ENCODE measurements at places on chromosomes 7 and 10.

DNA sequence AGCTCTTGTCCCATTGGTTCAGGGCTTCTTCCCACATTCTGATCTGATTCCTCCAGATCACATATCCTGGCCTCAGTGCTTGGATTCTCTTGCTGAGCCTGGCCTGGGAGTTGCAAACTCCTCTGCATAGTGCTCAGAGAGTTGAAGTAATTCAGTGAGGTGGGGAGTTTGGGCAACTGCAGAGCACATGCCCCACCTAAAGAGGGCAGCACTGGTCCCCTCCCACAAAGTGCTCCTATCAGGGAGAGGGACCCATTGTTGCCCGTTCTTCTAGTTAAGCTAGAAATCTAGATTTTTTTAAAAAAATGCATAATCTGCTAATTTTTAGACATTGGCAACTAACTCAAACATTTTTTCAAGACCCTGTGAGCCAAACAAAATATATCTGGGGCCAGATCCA is 45.1 kb downstream of the CHN2 start:
- DNase-seq = no peak

GRCh38 chr7:74092964-74093471 is 9.4 kb downstream of the LIMK1 start:
- peak; percentile 33 for DNase-seq

DNA sequence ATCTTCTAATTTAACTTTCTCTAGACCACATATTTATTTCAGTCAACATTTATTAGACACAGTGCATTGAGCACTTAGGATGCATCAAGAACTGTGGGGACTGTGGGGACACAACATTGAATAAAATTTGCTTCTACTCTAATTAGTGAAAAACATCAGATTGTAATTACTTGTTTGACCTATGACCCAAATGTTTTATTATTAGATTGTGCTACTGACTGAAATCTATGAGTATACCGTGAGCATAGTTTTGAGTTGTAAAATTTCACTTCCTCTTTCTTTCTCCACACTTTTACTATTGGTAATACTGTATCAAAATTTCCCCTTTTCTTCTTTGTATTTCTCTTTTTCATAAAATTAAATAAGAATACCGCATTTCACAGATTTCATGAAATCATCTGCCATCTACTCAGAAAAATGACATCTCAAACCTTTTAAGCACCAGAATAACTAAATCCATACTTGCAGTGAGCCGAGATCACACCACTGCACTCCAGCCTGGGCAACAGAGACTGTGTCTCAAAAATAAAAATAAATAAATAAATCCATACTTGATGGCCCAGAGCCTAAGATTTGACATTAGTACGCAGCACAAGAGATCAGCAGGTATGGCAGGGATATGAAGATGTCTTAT is 25.4 kb upstream of the INPP5F start:
- DNase-seq = no peak

DNA sequence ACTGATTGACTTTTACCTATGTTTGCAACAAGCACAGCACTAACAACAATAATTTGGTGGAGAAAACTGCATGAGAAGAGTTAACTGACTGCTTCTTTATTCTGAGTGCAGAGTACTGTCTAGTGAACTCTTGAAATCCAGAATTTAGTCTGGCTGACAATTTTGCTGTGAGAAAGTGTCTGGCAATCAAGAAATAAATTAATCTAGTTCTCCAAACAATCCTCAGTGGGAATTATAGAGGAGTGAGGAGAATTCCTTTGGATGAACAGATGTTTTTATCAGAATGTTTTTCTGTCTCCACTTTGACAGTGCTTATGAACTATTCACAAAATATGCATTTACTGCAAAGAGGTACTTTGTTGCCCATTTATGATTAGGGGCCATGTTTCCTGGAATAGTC is 694.9 kb upstream of the LRRN3 start:
- no peak for DNase-seq

- DNase-seq = no peak
Observed at GRCh38 chr7:36651404-36651803, 72.9 kb downstream of the AOAH start.

DNA sequence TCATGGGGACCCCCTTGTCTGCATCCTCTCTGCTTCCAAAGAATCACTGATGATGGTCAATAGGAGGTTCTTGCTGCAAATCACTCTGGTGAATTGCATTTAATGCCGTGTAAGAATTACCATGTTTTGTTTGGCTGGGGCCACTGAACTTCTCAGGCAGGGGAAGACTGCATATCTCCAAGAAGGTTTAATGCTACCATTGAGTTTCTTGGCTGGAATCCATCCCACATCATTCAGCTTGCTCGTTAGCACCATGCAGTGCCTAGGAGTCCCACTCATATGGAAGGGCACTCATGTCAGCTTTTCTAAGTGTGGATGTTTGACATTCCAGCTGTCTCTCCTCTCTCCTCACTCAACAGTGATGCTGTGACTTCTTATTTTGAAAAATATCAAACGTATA is 50.2 kb upstream of the BAMBI start:
- DNase-seq = no peak

DNA sequence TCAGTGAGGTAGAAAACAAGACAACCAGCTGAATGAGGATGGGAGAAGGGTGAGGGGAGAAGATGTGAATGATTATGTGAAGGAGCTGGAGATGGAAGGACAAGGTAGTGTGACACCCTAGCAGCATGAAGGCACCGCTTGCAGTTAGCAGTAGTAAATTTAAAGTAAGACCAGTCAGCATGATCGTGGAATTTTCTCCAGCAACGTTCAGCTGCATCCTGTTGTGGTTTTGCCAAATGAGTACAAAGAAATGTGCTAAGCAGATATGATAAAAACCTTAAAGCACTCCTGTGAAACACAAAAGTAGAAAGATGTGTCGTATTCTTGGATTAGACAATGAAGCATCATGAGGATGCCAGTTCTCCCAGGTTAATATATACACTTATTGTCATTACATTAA is 34.1 kb upstream of the IFRD1 start:
- no peak for DNase-seq

Data from COR-L47 (cell line).